ENCODE measurements at places on chromosomes 4 and X.

GRCh38 chrX:134626434-134626833 is 31.8 kb downstream of the PLAC1 start:
- no peak for DNase-seq

- no peak for DNase-seq
These were observed 8.4 kb upstream of the APLN start for GRCh38 chrX:129663171-129663570.

- no peak for DNase-seq
These were observed 67.9 kb upstream of the NRK start for GRCh38 chrX:105754286-105754964.

DNA sequence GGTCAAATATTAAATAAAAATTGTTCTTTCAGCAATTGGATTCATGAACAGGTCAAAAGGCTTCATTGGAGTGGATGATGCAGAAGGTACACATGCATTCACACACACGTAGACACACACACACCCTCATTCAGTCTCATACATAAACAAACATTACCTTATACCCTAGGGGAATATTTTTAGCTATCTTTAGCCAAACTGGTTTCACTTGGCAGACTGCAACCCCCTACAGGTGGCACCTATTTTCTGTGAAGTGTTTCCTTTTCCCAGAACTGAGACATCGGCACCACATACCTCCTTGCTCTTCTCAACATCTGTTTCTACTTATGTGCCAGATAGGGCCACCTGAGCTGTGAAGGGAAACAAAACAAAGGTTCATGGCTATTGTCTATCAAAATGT is 18.5 kb upstream of the KDR start:
- no peak for DNase-seq

GRCh38 chr4:71498625-71499024 is 159.8 kb downstream of the SLC4A4 start:
- DNase-seq = no peak

DNA sequence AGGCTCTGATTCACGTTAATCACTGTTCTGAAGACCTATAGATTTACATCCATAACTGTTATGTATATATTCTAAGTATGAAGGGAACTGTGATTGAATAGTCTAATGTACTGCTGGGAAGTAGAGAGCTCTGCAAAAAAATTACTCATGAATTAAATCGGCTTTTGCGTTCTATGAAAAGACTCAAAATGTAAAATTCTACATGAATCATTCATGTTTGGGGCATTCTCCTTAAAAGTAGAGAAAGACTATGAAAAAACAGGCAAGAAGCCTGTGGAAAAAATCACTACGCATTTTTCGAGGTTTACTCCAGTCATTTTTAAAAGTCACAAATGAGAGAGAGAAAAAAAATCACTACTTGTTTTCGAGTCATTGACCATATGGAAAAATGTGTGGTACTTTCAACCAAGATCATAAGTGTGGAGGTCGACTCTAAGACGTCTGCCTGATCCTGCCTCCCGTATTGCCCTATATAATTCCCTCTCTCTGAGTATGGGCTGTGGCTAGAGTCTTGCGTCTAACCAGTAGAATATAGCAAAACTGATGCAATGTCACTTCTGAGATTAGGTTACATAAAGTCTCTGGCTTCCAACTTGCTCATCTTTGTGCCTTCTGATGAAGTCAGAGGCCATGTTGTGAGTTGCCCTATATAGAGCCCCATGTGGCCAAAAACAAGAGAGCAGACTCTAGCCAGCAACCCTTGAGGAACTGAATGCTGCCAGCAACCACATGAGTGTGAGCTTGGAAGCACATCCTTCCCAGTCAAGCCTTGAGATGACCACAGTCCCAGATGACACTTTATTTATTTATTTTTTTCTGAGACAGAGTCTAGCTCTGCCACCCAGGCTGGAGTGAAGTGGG is 32.1 kb upstream of the VEGFD start:
- DNase-seq = no peak

DNA sequence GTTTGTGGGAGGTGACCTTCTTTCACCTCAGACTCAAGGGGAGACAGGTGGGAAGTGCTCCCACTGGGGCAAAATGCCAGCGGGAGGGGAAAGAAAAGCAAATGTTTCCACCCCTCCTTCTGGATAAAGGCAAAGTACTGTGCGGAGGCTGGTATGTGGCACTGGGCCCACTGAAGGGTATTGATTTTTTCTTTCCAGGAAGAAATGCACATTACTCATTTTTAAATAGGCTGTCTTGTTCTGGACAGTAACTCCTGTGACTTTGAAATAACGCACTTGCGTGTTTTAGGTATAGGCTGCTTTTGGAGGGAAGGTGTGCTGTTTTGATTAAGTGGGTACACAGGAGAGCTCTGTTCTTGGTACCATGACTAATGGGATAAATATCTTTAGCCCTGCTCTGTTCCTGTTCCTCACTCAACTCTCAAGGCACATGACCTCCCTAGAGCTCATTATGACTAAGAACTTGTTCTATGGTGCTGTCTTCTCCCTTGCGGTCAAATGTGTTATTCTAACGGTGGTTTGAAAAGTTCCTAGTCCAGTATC is 40.7 kb upstream of the MBTPS2 start:
- DNase-seq = no peak

DNA sequence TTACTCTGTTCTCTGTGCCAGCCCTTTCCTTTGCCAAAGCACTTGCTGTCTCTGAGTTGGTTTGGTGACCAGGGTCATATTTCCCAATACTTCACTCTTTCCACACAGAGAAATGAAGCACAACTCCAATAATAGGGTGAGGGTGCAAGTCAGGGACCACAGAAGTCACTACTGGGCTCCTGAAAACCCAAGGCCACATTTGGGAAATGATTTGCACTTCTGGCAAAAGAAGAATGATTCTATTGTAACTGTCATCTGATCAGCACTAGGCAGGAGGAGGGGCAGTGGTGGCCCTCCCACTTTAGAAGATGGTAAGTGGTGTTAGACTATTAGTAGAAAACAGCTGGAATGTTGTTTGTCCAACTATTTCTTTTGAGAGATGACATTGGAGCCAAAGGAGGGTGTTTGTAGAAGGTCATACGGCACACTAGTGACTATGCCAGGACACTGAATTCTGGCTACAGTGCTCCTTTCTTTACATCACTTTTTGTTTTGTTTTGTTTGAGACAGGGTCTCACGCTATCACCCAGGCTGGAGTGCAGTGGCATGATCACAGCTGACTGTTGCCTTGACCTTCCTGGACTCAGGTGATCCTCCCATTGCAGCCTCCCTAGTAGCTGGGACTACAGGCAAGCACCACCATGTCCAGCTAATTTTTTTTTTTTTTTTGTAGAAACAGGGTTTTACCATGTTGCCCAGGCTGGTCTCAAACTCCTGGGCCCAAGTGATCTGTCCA is 10.8 kb upstream of the HADH start:
- DNase-seq = no peak

DNA sequence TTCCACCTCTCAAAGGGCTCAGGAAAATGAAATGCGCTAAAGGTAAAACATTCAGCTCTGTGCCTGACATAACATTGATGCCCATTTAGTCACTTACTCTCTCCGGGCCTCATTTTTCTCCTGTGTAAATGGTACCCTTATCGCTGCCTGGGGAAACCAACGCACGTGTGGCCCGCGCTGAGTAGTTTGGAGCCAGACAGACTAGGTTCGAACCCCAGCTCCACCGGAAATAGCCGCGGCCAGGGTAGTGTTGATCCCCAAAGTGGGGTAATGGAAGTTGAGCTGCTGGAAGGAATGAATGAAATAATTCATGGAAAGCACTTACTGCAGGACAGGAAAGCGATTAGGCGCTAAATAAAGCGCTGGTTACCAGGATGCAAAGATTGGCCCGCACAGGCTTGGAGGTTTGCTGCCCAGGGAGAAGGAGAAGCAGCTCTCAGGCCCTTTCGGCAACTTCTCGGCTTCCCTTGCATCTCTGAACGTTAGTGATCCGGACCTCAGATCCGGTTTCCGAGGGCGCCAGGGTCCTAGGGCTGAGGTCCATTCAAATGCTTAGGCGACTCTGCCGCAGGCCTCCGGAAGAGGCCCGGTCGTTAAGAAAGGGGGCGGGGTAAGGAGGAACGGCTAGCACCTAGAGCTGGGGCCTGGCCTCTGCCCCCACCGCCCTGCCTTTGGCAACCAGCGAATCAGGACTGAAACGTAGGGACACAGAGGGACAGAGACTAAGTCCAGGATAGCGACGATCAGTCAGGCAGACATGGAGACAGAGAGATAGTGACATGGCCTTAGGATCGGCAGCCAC is 13.3 kb downstream of the NKX3-2 start:
- DNase-seq = no peak

- no peak for DNase-seq
These were observed 111.2 kb upstream of the GRIA3 start for GRCh38 chrX:123072686-123073385.

GRCh38 chr4:2598511-2599303 is 62.3 kb downstream of the FAM193A start:
- DNase-seq = no peak

- DNase-seq = no peak
These were observed 152.6 kb downstream of the CRLF2 start for GRCh38 chrX:1059576-1060561.

DNA sequence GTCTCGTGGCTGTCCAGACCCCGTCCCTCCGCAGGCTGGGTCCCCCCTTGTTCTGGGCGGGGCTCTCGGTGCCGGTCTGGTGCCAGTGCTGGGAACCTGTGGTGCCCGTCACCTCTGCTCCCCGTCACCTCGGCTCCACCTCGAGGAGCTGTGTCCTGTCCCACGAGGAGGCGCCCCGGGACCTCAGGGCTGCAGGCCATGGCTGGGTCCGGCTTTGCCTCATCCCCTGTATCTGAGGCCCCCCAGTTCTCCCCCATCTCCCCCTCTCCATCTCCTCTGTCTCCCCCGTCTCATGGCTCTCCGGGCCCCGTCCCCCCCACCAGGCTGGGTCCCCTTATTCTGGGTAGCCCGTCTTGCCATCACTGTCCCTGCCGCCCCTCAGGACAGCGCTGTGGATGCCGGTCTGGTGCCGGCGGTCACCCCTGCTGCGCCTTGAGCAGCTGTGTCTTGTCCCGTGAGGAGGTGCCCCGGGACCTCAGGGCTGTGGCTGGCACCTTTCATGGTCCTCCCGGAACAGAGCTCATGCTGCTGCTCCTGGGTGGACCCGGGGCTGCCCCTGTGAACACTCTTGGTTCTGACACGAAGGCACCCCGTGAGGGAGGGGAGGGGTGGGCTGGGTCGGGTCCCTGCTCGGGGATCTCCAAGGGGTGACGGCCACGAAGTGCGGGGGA is 13.4 kb upstream of the GTPBP6 start:
- DNase-seq = no peak

GRCh38 chr4:176595257-176595656 is 197.5 kb downstream of the VEGFC start:
- DNase-seq = no peak

GRCh38 chrX:1246816-1247215 is 21.8 kb upstream of the CSF2RA start:
- no peak for DNase-seq

DNA sequence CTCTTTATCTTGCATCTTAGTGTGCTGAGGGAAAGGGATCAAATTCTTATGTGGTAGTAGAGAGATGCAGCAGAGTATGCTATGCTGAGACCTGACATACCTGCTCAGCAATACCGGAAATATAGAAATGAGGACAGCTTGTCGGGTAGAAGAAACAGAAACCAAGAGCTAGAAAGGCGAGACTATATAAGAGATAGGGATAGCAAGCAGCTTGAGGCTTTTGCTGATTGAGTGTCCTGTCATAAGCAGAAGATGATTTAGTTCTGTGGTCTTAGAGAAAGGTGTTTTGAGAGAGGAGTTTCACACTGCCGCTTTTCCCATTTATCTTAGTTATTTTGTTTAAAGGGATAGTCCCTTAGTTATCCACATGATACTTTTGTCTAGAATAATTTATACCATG is 31.7 kb downstream of the USP9X start:
- no peak for DNase-seq

- peak; percentile 40 for DNase-seq
These were observed 21.8 kb downstream of the SPANXC start for GRCh38 chrX:141220342-141221008.

DNA sequence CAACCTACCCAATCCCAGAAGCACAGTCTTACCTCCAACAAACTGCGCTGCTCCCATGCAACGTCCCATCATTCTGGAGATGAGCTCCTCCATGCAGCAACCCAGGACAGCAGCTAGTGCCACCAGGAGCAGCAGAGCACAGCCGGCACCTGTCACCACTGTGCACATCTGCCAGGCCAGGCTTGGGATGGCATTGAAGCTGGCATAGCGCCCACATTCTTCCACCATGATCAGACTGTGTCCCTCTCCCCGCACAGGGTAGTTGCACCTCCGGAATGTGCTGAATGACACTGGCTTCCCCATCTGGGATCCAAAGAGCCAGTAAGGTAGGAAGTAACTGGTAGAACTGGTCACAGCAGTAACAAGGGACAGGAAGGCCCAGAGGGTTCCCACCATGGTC is 8.8 kb downstream of the LHFPL1 start:
- no peak for DNase-seq

GRCh38 chr4:92600638-92601037 is 296.9 kb downstream of the GRID2 start:
- DNase-seq = no peak

DNA sequence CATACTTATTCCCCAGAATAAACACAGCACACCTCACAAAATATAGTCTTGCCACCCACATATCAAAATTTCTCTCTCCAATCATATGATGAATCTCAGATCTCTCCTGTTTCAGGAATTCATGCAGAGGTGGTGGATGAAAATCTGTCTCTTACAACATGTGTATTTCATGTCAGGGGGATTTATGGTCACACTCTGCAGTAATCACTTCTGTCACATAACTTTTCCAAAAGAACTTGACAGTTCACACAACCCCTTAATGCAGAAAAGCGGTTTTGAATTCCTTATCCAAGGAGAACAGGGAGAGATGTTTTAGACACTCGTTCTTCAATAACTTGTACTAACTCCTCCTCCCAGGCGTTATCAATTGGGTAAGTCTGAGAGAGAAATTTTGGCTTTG is 180.5 kb upstream of the ETNPPL start:
- no peak for DNase-seq

DNA sequence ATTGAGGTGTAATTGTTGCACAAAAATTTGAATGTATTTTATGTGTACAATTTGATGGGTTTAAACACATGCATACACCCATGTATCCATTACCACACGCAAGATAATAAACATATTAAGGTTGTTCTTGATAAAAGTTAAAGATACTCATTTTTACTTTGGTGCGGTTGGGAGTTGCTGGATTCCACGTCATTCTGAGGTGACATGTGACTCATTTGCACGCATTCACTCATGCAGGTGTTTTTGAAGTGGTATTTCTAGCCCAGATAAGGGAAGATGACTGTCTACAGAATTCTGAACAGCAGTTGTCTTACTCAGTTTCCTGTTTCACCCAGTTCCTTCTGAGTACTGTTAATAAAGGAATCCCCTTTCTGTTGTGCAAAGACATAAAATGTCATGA is 142.0 kb downstream of the RTL3 start:
- DNase-seq = no peak

Data from GM04503 (cell line).